ENCODE measurements at places on chromosomes 1 and 21.
A peak's percentile ranks its signal among the peaks of the same experiment; 100 is the strongest.

DNA sequence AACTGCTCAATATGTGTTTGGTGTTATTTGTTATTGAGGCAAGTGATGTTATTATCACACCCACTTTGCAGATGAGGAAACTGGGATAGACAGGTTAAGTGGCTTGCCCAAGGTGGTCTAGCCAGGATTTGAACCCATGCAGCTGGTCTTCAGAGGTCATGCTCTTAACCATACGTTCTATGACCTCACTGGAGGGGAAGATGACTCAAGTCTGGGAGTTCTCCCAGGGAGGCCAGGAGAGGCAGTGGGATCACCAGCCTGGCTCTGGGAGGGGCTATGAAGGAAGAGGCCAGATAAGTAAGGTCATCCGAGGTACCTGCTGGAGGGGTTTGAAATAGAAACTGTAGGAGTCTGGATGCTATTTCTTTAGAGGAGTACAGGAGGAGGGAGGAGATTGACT is 95.3 kb downstream of the NAV1 start:
- peak; percentile 72 for DNase-seq

- no peak for DNase-seq
Observed at GRCh38 chr1:162087574-162087973, 18.1 kb downstream of the NOS1AP start.

DNA sequence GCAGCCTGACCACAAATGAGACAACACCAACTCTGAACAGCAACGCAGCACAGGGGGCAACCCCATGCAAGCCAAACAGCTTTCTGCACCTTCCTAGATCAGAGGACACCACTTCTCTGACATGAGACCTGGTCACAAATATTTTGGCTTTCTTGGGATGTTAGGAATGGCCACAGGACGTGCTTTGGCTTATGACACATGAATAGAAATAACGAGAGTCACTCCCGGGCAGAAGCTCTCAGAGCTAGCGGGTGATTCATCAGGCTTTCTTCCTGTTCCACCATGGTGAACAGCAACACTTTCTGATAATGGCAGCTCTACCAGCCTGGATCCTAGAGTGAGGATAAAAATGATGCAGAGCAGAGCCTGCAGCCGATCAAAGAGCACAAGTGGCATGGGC is 39.4 kb downstream of the PAFAH2 start:
- peak; percentile 45 for DNase-seq

DNA sequence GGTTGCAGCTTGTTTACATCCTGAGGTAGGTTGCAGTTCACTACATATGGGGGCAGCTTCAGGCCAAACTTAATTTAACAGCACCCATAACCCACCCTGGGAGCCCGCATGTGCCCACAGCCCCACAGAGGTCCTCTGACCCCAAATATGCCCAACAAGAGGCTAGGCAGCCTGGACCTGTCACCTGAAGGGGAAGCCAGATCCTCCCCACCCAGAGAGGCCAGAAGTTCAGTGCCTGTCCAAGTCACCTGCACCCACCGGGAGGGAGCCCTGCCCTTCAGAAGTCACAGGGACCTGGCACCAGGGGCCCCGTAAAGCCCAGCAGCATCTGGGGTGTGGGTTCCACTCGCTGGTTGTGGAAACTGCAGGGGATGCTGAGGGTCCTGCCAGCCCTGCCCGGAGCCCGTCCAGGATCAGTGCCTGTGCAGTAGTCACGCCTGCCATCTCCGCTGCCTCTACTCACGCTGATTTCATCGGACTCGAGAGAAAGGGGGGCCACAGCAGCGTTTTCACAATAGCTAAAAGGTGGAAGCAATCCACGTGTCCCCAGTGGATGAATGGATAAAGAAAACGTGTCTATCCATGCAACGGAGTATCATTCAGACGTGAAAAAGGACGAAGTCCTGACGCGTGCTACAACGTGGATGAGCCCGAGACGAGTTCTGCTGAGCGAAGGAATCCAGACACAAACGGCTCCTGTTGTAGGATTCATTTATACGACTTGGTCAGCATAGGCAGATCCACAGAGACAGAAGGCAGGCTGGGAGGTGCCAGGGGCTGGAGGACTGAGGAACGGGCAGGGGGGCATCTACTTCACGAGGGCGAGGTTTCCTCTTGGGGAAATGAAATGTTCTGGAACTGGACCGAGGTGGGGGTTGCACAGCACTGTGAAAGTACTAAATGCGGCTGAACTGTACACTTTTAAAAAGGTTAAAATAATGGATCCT is 33.9 kb upstream of the COL6A2 start:
- no peak for DNase-seq

DNA sequence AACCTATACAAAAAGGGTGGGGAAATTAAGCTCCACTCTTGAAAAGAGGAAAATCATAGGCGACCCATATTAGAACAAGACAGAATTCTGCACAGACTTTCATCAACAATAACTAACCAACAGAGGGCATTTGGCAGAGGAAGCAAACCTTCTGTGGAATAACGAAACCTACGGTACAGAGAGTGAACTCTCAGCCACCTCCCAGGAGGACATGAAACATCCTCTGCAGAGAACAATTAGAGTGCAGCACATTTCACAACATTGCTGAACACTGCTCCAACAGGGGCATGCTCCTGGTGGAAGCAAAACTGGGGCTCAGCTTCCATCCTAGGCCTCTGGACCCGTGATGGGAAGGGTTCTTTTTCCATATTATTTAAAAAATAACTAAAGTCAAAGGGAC is 110.9 kb downstream of the KCNJ15 start:
- DNase-seq: no peak

DNA sequence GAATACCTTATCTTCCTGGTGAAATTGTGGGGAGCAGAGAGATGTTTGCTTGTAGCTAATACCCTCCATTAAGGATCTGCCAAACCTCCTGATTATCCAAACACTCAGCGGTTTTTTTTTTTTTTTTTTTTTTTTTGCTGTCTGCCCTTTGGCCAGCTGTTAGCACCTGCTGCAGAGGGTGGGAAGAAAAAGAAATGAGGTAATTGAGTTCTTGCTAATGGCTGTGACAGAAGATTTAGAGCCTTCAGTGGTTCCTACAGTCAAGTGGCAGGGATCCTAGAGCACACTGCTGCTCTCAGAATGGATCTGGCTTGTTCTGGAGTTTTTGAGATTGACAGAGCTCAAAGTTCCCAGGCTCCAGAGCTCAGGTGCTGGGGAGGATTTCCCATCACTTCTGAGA is 342.5 kb downstream of the DISC1 start:
- no peak for DNase-seq

DNA sequence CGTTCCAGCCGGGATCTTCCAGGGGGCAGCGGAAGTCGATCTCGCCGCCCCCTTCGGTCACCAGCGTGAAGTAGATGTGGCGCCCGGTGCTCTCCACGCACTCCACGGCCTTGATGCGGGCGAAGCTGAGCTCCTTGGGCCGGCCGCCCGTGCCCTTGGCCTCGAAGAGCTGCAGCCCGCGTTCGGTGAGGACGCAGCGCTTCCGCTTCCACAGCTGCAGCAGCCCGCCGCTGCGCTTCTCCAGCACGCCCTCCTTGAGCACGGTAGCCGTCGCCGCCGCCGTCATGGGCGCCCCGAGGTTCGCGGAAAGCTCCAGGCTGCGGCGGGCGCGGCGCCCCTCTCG is 516 bp downstream of the PHLDA3 start:
- DNase-seq: peak; percentile 45

Data from lung microvascular endothelial cell (primary cell).